Mucosa of gallbladder (tissue), 1 donor: ENCODE measurements at places on chromosomes 1 and 21. TPM values are rescaled to one million over a fixed set of nuclear protein-coding genes. Genes with fewer than 3 reads are reported as not detected.

Gene FCGR1A
- total RNA-seq: 13.2 TPM

Gene MED8
- 37.7 TPM for total RNA-seq

Gene LRRC38
- not detected for total RNA-seq

Gene DESI2
- 20.1 TPM for total RNA-seq

Gene AMPD1
- total RNA-seq: not detected

Gene LENEP
- not detected for total RNA-seq

Gene RGS13
- total RNA-seq: 3.4 TPM

Gene TSSK3
- total RNA-seq: 3.3 TPM
